ENCODE measurements at places on chromosomes 3 and 15.

DNA sequence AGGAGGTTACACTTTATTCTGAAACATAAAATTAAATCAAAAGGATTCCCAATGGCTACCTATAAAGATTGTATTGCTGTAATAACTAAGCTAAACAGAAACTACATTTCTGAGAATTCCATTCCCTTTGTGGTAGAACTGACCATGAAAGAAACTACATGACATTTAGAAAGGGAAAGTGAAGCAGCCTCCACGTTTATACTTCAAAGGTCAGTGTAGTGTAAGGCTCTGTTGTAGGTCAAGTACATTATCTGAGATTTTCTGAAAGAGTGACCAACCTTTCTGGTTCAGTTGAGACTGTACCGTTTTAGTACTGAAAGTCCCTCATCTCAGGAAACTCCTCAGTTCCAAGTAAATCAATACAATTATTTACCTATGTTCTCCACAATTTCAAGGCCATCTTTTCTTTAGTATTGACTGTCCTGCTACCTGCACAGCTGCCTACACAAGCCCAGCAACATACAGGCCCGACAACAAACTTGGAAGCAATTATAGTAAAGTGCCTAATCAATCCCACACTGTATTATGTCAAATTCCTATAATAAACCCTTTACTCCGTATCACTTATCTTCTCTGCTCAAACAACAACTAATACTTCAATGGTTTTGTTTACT, 343.0 kb downstream of the PLOD2 start:
- DNase-seq = no peak

- DNase-seq = no peak
Measured at GRCh38 chr15:57662802-57663201, 43.7 kb upstream of the POLR2M start.

- no peak for DNase-seq
Measured at GRCh38 chr3:30253832-30254231, 352.6 kb upstream of the TGFBR2 start.

- DNase-seq = no peak
Measured at GRCh38 chr15:70133781-70134421, 36.2 kb upstream of the TLE3 start.

- no peak for DNase-seq
Measured at GRCh38 chr15:79562899-79563298, 130.8 kb downstream of the MINAR1 start.

- no peak for DNase-seq
Measured at GRCh38 chr3:55579496-55579895, 92.4 kb upstream of the WNT5A start.

DNA sequence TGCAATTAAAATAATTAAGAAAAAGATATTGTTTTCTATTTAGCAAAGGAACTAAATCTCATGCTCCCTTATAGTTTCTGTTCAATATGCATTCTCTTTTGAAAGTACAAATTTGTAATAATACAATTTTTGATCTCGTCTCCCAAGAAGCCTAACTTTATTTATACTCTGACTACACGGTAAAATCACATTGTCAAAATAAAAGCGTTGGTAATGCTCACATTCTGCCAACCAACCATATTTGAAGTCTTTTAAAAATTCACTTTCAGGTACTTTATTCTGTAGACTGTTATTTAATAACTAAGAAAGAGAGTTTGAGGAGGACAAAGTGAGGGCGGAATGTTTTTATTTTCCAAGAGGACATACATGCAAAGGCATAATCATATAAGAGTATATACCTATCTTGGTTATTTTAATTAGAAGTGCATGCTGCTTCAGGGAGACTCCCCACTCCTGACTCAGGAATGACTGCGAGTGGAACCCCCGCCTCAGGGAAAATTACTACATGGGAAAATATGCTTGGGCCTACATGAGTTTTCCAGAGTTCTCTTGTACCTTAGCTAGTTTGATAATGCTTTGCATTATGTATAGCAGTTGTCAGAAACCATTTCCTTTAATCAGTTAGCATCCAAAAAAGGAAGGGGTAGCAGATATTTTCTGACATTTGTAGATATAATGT, 19.3 kb downstream of the MBNL1 start:
- no peak for DNase-seq

DNA sequence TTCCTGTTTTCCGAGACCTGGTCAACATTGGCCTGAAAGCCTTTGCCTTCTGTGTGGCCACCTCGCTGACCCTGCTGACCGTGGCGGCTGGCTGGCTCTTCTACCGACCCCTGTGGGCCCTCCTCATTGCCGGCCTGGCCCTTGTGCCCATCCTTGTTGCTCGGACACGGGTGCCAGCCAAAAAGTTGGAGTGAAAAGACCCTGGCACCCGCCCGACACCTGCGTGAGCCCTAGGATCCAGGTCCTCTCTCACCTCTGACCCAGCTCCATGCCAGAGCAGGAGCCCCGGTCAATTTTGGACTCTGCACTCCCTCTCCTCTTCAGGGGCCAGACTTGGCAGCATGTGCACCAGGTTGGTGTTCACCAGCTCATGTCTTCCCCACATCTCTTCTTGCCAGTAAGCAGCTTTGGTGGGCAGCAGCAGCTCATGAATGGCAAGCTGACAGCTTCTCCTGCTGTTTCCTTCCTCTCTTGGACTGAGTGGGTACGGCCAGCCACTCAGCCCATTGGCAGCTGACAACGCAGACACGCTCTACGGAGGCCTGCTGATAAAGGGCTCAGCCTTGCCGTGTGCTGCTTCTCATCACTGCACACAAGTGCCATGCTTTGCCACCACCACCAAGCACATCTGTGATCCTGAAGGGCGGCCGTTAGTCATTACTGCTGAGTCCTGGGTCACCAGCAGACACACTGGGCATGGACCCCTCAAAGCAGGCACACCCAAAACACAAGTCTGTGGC, 16.9 kb downstream of the TMEM43 start:
- DNase-seq = no peak

DNA sequence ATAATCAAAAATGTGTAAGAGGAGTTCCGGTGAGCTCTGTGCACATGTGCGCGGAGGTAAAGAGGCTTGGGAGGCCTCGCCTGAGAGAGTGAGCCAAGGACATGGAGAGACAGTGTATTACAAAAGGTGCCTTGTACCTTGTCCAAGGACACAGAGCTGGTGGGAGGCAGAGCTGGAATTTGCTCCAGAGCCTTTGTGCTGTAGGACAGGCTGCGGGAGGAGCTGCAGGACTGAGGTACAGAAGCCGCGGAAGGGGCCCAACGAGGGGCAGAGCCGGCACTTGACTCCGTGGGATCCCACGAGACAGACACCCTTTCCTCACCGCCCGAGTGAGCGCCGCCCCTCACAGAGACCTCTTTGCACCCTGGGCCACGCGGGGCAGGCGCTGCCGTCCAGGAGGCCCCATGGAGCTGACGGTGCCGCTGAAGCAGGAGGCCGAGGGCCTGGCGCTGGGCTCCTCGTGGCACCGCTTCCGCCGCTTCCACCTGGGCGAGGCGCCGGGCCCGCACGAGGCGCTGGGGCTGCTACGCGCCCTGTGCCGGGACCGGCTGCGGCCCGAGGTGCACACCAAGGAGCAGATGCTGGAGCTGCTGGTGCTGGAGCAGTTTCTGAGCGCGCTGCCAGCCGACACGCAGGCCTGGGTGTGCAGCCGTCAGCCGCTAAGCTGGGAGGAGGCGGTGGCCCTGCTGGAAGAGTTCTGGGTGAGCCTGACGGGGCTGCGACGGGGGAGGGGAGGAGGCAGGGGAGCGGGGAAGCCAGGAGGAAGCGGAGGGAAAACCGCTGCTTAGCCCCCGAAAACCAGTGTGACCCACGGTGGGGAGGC, 68.7 kb downstream of the SLTM start:
- DNase-seq = no peak

DNA sequence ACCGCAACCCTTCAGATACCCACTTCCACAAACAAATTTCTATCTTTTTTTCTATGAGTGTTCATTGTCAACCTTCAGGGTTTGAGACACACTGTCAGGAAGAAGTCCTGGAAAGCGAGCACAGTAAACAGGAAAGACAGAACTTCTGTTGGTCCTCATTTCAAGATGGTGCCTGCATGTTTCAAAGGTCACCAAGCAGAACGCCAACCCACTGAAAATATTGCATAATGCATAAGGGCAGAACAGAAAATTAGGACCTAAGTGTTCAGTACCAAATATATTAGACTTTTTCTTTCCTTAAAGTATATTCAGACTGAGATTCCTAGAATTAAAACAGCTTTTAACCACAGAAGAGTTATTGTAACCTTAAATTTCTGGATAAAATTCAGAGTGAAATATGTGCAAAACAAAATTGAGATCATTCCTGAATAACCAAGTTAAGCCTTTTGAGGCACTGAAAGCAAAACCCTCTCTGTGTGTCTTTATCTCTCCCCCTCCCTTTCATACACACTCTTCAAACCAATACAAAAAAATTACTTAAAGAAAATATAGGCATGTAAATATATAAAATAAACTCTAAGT, 387.8 kb upstream of the THBS1 start:
- DNase-seq = no peak

DNA sequence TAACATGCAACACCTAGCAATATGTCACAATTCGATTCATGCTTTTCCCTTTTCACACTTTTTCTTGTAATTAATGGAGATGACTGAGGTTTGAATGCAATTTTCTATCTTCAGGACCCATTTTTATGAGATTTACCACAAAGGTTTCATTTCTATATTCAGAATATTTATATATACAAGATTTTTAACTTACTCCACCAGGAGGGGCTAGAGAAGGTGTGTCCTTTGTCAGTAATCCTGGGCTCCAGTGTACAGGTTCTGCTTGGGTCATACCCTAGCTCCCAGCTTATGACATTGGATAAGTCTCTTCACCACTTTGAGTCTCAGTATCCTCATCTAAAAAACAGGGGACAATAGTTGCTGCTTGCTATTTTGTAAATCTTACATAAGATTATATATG, 95.7 kb upstream of the SLC24A5 start:
- no peak for DNase-seq
